WERI-Rb-1 (cell line): ENCODE measurements at places on chromosomes 3 and 15.
A peak's percentile ranks its signal among the peaks of the same experiment; 100 is the strongest.

DNA sequence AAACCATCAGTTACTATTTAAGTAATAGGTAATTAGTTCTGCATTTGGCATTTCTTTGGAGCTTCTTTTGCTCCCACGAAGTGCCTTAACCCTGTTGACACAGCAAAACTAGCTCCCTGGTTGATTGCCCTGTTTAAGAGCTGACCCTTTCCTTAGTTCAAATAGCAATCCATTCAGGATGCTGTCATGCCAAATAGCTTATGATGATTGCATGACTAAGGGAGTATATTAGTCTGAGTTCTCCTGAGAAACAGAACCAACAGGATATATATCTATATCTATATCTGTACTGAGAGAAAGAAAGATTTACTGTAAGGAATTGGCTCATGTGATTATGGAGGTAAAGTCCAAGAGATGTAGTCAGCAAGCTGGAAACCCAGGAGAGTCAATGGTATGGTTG lies 50.3 kb upstream of the SPRED1 start:
- DNase-seq = no peak

GRCh38 chr3:175383371-175383770 lies 524.2 kb downstream of the NAALADL2 start:
- no peak for DNase-seq

GRCh38 chr3:165225604-165226003 lies 29.4 kb upstream of the SLITRK3 start:
- DNase-seq = no peak

GRCh38 chr3:125143982-125144652 lies 68.4 kb downstream of the SLC12A8 start:
- DNase-seq = no peak

DNA sequence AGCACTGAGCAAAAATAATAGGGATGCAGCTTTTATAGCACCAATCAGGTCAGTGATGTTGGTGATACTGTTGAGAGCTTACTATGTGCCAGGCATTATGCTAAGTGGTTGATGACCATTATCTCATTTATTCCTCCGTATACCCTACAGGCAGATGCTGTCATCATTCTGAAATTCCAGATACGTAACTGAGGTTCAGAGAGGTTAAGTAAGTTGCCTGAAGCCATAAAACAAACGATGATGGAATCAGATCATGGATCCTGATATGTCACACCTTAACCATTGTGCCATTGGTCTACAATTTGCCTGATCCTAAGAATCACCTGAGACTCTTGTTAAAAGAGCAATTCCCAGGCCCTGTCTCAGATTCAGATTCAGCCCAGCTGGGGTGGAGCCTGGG lies 49.5 kb downstream of the ST6GAL1 start:
- no peak for DNase-seq

- no peak for DNase-seq
Measured at GRCh38 chr15:42375941-42376340, 16.6 kb downstream of the CAPN3 start.

DNA sequence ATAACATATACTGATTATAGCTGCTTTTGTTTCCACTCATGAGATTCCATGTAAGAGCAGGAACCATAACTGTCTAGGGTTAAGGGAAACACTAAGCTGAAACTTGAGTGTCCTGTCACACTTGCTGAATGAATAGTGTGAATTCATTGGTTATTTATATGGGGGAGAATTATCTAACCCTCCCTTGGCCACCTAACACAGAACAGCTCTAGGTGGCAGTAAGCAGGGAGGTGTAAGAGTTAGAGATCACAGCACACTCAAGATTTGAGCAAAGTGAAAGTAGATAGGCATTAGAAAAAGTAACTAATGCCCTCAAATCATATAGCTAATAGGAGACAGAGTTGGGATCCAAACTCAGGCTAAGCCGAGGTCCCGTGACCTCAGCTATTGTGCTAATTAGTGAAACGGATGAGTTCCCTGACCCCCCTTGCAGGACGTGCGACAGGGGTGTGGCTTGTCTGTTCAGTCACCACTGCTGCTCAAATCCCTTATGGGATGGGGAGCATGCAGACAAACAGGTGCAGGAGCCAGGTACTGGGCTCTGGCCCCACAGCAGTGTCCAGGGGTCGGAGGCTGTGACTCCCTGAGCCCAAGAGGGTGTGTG lies 27.7 kb upstream of the ANO10 start:
- peak; percentile 61 for DNase-seq

DNA sequence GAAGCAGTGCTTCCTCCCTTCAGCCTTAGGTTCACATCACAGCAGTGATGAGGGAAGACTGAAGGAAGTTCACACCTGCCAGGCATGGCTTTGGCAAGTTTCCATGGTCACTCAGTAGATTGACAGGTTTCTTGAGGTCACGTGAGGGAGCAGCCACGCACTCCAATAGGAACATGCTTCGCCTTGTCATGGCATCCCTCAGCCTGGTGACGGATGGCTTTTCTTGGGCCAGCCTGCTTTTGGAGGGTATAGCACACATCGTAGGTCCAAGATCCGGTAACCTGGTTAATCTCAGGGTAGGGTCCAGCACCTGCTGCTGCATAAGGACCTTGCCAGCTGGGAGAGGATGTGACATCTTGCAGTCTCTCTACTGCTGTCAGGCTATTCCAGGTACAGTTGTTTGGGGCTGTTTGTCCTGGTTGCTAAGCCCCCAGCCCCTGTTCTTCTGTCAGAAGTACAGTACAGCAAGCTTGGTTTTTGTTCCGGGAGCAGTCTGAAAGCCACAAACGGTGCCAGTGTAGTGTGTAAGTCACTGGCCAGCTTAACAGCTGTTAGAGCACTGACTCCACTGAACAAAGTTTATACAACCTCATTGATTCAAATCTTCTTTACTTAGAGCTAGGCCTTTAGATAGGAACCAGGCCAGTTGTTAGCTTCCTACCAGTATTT lies 42.3 kb downstream of the PSMD6 start:
- DNase-seq = no peak

- DNase-seq = no peak
Measured at GRCh38 chr3:105848821-105849220, 20.0 kb downstream of the CBLB start.

DNA sequence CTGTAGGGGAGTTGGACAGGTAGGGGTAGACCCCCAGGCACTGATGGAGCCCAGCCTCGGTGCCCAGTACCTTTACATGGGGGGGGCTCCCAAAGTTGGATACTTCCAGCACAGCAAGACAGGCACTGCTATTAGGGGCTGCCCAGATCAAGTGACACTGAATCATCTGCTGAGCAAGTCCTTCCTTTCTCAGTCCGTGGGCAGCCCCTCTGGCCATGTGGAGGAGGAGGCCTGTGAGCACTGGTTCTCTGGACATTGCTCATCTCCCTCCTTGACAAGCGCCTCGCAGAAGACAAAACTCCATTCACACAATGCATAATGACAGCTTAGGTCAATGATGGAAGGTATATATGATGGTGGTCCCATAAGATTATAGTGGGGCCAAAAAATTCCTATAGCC lies 35.7 kb downstream of the EEFSEC start:
- no peak for DNase-seq

GRCh38 chr3:128487538-128487812 lies 5.5 kb downstream of the GATA2 start:
- DNase-seq = no peak

DNA sequence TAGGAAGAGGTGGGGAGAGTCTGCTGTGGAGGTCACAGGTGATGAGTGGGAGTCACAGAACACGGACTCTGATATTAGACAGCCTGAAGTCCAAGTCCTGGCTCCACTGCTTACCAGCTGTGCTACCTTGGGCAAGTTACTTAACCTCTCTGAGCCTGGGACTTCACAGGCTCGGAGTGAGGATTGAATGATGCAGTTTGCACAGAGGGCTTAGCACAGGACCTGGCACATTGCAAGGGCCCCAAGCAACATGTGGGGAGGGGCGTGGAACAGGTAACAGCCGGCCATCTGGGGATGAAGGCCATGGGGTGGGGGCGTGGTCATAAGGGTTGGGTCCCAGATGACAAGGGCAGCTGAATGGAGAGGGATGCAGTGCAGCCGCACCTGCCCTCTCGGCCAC lies 4.3 kb upstream of the ITIH3 start:
- no peak for DNase-seq

DNA sequence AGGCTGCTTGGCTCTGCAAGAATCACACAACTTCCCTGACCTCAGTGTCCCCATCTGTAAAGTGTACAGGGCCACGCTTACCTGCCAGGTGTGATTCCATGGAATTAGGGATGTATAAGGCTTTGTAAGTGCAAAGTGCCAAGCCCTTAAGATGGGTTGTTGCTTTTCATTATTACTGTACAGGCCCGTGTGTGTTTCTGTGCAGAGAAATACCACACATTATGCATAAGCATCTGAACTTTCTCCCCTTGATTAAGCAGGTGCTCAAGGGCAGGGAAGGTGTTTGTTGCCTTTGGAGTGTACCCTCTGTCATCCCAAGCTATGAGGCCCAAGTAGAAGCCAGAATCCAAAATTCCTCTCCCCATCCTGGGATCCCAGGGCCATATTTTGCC lies 13.6 kb upstream of the HRH1 start:
- DNase-seq = no peak

DNA sequence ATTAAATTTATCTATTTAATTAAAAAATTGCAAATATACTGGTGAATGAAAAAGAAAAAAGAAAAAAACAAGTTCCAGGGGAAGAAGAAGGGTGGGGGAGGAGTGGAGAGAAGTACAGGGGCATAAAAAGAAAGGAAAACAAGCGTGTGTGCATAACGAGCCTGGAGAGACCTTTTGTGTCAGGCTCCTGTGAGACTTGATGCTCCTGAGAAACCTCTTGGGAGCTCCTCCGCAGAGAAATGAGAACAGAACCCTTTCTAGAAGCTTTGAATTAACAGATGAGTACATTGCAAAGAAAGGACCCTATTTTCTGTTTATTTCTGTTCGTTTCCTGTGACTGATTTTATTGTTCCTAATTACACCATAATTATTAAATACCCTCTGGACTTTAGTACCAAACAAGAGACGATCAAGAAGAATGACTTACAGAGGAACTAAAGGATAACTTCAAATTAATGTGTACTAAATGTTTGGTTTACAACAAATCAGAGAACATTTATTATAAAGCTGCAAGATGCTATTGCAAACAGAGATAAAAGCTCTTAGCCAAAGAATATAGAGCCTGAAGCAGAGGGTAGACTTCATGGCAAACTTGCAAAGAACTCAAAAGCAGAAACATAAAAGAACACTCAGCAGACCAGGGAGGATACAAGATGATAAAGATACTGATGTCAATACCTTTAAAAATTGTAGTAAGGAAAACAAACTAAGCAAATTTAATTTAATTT lies 74.7 kb downstream of the DPPA2 start:
- DNase-seq = no peak

- DNase-seq = no peak
Measured at GRCh38 chr3:128113817-128114794, 9.5 kb downstream of the RUVBL1 start.

GRCh38 chr15:72353266-72353665 lies 22.5 kb downstream of the HEXA start:
- no peak for DNase-seq

- no peak for DNase-seq
Measured at GRCh38 chr3:189839576-189839975, 208.4 kb downstream of the TP63 start.

DNA sequence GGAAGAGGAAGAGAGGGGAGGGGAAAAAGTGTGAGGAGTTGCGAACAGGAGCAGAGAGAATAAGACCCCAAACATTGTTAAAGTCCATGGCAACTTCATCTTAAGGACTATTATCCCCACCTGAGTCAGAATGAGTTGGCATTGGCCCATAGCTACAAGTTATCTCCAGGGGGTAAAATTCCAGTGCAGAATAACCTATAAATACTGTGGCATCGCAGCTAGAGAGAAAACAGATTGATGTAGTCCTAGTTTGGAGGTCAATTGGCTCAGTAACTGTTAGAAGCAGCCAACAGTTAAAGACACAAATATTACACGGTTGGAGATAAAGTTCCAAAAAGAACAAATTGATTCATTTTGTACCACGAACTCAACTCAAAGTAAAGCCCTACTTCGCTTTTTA lies 313.9 kb upstream of the CCDC54 start:
- DNase-seq = no peak

- no peak for DNase-seq
Measured at GRCh38 chr3:136114421-136114820, 81.7 kb downstream of the MSL2 start.

GRCh38 chr3:120203016-120203415 lies 82.0 kb downstream of the GPR156 start:
- DNase-seq = no peak

DNA sequence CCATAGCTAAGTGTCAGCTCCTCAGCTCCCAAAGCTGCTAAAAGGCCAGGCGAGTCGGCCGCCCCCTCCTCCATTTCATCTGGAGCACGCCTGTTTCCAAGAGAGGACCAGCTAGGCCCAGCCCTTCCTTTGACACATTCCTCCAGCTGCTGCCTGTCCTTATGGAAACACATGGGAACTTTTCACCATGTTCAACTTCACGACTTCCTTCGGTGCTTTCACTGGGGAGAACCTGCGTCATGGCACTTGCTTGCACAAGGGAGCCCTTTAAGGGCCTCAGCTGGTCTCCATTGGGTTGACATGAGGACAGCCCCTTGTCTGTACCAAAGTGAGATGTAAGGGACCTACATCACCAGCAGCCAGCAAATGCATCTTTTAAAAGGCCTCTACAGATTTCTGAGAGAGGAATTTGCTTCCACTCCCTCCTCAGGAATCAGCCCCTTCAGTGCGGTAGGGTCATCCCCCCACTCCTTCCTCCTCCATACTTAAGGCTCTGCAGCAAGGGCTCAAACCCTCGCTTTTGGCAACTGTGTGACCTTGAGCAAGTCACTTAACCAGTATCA lies 2.1 kb downstream of the MAGI1 start:
- no peak for DNase-seq

DNA sequence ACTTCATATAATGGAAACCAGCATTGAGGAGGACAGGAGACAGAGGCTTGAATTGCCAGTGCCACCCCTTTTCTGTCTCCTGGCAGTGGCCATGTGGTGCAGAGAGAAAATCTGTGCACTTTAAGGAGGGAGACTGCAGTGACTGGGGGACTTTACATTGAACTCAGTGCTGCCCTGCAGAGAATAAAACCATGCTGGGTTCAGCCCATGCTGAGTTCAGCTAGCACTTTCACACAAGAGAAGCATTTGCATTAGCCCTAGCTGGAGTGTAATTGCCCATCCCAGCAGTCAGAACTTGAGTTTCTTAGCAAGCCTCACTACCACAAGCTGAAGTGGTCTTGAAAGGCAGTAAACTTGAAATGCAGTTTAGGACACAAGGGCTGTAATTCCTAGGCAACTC lies 677.5 kb downstream of the ZPLD1 start:
- DNase-seq = no peak

GRCh38 chr3:37347941-37348340 lies 173.6 kb upstream of the LRRFIP2 start:
- DNase-seq = no peak
